Hindlimb muscle (tissue), 1 donor: ENCODE measurements at places on chromosomes 2 and 18.

DNA sequence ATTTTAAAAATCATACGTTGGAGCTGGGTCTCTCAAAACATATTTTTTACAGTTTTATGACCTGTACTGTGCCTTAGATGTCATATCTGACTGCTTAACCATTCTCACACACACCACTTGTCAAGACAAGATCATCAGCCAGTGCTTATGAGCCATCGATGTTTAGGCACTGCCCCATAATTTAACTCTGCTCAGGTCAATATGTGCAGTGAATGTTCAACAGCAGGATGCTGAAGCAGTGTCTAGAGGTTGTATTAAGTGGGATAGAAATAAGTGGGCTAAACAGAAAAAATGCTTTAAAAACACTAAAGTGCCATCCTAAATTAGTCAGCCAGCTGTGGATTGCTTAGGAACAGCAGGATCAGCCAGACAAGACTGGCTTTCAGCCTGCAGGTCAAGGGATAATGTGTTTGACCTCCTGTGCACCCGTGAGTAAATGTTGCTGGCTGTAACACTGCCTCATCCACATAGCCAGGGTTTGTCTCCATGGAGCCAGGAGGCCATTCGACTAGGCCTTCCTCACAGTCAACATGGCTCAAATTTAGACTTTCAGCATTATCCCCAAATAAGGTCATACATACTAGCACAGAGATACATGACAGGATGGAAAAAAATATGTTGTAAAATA lies 139.0 kb upstream of the NXPH2 start:
- DNase-seq, result no peak

- no peak for DNase-seq
These were observed 773.9 kb downstream of the BCL11A start for GRCh38 chr2:59779571-59779970.

DNA sequence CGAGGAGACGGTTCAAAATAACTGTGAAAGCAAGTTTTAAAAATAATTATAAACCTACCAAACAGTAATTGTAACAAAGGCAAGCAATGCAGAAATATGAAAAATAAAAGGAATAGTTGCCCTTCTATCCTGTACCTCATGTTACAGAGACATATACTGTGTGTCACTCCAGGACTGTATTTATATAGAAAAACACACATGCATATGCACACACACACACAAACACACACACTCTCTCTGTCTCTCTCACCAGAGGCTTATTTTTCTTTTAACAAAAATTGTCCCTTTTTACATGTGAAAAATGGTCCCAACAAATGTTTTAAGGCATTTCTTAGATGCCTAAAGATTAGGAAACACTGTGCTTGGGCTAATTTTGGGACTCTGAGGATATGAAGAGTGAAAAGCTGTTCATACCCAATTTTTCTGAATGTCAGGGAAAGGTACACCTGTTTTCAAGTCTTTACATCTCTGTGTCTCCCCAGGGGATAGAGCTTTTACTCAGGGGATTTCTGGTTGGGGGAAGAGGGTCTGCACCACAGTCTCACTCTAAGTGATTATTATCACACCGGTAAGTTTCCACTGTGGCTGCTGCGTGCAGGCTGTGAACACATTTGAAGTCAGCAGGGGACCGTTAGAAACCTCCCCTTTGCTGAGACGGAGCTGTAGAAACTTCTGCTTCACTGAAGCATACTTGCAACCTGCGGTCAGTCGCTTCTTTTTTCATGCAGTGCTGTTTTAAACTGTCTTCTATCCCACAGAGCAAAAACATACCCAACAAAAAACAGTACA lies 51.4 kb upstream of the SPAG16 start:
- no peak for DNase-seq

DNA sequence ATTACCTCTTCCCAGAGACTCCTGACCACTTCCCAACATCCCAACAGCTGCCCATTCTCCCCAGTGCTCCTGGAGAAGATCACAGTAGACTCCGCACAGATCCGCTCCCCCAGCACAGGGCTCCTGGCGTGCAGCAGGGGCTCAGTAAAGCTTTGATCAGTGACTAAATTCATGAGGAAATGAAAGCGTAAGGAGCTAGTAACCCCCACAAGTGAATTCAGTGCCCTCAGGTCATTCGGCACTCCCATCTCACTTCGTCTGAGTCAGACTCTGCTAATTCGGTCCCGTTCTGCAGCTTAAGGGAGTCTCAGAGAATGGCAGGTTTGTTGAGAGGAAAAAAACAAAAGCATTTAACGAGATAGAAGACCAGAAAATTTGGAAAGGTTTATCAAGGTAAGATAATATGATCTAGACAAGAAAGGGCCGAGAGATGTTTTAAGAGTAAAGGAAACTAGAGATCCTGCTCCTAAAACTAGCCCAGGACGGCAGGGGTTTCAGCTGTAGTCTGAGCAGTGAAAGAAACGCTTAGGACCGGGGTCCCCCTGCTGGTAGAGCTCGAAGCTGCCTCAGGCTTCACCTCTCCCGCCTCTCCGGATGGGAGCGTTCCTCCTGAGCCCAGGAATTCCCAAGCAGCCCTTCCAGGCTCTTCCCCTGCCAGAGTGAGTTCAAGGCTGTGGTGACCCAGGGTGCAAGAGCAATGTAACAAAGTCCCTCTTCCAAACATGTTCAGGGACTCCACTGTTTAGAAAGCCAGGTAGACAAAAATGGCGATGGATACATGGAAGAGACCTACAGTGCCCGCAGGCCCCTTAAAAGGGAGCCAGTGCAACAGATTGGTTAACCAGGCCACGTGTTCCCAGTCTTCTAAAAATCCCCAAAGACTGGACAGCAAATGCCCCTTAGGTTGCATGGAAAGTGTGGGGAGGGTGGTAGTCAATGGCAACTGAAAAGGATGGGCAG lies 127.3 kb downstream of the DNER start:
- peak; percentile 79 for DNase-seq

- no peak for DNase-seq
These were observed 15.0 kb downstream of the ZC3H8 start for GRCh38 chr2:112239862-112240261.

DNA sequence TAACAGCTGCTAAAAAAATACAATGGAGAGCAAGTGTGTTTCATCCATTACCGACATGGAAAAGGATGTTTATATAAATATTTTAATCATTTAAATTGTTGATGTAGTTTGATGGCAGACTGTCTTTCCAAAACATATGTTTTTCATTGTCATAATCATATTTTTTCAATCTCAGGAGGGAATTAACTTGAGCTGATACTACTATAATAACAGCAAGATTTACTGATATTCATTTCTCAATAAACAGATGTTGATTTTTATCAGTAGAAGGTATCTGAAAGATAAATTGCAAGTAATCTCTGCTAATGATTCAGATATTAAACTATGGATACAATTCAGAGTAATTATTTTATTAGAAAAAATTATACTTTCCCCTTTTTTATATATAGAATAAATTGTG lies 274.9 kb upstream of the TMEFF2 start:
- no peak for DNase-seq

GRCh38 chr2:52821631-52822030 lies 946.0 kb upstream of the CHAC2 start:
- DNase-seq, result no peak

GRCh38 chr2:10860081-10860813 lies 47.7 kb upstream of the PDIA6 start:
- DNase-seq, result no peak

GRCh38 chr18:45745817-45746461 lies 22.0 kb downstream of the SLC14A1 start:
- no peak for DNase-seq

DNA sequence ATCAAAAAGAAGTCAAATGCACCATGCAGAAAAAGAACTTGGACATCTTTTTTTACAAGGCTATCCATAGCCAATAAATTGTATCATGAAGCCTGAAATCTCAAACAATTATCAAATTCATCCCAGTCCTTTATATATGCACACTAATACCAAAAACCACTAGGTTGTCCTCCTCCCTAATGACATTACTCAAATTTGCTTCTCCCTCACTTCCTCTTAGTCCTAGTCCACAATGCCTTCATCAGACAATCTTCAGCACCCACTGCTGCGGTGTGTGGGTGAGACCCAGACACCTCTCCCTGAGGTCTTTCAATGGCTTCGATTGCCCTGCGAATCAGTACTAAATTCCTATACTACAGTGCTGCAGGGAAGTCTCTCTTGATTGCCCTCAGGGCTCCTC lies 58.1 kb downstream of the CLASP1 start:
- DNase-seq, result no peak

DNA sequence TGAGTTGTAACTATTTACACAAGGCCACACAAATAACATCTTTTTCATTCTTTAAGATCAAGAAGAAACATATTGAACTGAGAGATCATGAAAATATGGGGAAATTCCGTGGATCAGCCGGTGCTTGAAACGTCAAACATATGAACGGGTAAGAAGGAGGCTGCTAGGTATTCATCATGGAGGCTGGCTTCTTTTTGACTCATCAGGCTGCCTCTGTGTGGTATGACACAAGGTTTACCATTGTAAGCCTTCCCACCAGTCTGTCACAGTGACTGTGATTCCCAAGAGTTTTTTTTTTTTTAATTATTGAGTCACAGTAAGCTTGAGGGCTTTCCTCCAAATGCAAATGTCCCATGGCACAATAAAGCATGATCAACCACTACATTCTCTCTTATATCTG lies 506.9 kb downstream of the BCL11A start:
- no peak for DNase-seq

DNA sequence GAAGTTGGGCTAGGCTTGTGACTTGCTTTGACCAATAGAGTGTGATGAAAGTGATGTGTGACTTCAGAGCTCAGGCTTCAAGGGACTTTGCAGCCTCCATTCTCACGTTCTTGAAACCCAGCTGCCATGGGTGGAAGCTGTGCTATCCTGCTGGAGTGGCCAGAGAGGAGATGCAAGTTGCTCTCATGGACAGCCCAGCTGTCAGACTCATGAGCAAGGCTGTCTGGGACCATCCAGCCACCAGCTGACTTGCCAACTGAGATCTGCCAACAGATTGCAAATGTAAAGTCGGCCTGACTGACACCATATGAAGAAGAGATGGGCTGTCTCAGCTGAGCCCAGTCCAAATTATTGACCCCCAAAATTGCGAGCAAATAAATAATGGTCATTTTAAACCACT lies 226.4 kb upstream of the CXCR4 start:
- no peak for DNase-seq

- no peak for DNase-seq
These were observed 53.5 kb downstream of the RASGRP3 start for GRCh38 chr2:33529771-33530481.

- no peak for DNase-seq
These were observed 81.8 kb upstream of the ADAM23 start for GRCh38 chr2:206361407-206362045.

GRCh38 chr2:159960414-159960813 lies 102.0 kb downstream of the PLA2R1 start:
- no peak for DNase-seq

DNA sequence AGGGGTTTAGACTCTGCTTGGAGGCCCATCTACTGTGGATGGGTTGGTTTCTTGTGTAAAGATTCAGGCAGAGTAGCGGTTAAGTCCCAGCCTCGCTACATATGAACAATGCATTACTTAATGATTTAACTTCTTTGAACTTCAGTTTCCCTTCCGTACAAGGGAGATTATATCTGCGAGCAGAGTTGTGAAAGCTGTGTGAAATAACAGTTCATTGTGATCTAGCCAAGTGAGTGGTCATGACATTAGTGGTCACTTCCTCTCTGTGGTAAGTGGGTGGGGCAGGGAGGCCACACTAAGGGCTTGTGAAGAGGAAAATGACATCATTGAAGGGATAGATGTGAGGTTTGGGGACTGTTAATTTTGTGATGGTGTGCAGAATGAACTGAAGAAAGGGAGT lies 14.1 kb upstream of the MEX3C start:
- no peak for DNase-seq

DNA sequence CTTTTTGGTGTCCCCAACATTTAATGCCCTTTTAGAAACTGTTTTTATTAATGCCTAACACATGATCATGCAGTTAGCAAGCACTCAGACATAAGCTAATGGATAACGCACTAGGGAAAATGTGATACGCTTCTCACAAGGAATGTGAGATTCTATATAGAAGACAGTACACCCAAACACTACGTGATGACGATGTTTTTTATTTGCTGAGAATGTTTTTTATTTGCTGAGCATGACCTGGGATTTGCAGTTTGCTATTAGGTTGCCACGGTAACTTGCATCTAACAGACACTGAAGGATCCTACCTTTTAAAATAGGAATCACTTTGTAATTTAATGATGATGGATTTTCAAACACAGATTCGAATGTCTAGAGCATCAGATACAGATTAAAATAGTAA lies 4.9 kb downstream of the SMC6 start:
- DNase-seq, result no peak

DNA sequence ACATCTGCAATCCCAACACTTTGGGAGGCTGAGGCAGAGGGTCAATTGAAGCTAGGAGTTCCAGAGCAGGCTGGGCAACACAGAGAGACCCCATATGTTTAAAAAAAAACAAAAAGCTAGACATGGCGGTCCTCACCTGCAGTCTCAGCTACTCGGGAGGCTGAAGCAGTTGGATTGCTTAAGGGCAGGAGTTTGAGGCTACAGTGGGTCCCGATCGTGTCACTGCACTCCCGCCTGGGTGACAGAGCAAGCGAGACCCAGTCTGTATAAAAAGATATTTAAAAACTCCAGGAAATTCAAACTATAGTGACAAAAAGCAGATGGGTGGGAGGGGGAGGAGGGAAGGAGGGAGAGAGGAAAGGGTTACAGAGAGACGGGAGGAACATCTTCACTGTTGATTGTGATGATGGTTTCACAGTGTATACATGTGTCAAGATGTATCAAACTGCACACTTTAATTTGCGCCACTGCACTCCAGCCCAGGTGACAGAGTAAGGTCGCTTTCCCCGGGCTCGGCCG lies 942 bp upstream of the ZNF236 start:
- no peak for DNase-seq

GRCh38 chr2:168396131-168396530 lies 59.9 kb upstream of the CERS6 start:
- no peak for DNase-seq

DNA sequence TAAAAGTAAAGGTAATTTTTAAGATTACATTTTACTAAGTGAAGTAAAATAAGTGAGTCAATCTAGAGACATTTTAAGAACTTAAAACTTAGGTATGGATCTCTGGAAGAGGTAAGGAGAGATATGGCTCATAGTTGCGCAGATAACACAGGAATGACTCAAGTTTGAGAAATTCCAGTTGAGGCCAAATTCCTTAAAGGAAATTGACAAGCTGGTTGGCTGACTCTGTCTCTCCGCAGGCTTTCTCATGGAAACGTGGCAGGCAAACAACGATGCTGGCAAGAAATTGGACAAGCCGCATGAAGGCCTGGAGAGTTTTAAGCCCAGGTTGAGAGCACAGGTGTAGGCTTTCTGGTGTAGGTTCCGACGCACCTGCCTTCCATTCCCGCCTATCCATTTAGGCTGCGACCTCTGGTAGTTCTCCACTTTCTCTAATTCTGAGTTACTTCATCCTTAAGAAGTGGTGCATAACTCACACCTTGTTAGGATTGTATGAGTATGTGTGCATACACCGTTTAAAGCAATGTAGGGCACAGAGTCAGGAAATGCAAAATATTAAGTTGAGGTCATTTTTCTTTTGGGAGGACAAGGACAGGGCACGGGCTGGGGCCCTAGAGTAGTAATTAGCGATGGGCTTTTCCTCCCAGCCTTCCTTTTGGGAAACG lies 589 bp upstream of the DAW1 start:
- DNase-seq, result no peak

- no peak for DNase-seq
These were observed 108.6 kb upstream of the FZD7 start for GRCh38 chr2:201925056-201925455.
